ENCODE measurements at places on chromosomes 16 and 17.

DNA sequence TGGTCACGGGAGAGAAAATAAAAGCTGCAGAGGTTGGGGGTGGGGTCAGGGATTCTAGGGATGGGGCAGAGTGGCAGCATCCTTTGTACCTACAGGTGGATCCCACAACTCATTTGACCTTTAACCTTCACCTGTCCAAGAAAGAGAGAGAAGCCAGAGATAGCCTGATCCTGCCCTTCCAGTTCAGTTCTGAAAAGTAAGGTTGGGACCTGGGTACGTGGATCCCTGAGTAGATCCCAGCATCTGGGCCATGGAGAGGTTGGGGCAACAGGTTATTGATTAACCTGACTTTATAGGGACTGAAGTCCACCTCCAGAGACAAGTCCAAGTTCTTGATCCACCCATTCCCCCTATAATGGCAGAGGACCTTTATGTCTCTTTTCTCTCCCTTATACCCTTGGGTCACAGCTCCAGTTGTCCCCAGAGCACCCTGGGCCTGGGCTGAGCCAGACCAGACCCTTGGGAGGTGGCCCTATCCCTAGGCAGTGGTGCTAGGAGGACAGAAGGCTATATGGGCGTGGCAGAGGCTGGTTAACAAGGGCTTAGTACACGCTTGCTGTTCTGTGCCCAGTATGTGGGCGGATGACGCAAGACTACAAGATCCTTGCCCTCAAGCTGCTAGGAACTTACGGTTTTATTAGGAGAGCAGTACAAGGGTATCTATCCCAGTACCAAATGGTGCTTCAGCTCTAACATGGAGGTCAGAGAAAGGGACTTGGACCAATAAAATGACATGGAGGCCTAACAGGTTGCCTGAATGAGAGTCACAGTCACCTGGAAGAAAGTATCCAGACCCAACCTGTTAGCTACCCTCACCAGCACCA is 3.3 kb downstream of the CLDN7 start:
- no peak for DNase-seq

DNA sequence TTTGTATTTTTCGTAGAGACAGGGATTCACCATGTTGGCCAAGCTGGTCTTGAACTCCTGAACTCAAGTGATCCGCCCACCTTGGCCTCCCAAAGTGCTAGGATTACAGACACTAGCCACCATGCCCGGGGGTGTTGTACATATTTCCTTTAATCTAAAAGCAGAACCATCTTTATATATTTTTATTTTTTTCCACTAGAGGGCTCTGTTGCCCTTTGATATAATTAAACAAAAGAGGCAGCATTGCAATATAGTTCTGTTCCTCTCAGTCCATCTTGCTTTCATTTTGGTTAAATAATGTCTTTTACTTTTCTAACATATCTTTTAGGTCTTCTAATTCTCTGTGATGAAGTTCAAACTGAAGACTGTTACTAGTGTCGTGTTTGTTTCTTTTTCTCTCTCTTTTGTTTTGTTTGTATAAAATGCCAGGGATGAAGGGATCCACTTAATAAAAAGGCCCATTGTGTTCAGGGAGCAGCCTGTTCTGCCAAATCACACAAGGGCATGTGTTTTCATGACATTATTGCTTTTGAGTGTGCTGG is 23.4 kb downstream of the WWOX start:
- no peak for DNase-seq

- DNase-seq: no peak
Measured at GRCh38 chr17:37608351-37609169, 658 bp downstream of the SYNRG start.

GRCh38 chr17:69959283-69959682 is 115.7 kb upstream of the KCNJ16 start:
- DNase-seq: no peak
